DMS 273 treated with DMSO at 0.1 percent for 48 hours (cell line): ENCODE measurements at places on chromosomes 13 and 19.

DNA sequence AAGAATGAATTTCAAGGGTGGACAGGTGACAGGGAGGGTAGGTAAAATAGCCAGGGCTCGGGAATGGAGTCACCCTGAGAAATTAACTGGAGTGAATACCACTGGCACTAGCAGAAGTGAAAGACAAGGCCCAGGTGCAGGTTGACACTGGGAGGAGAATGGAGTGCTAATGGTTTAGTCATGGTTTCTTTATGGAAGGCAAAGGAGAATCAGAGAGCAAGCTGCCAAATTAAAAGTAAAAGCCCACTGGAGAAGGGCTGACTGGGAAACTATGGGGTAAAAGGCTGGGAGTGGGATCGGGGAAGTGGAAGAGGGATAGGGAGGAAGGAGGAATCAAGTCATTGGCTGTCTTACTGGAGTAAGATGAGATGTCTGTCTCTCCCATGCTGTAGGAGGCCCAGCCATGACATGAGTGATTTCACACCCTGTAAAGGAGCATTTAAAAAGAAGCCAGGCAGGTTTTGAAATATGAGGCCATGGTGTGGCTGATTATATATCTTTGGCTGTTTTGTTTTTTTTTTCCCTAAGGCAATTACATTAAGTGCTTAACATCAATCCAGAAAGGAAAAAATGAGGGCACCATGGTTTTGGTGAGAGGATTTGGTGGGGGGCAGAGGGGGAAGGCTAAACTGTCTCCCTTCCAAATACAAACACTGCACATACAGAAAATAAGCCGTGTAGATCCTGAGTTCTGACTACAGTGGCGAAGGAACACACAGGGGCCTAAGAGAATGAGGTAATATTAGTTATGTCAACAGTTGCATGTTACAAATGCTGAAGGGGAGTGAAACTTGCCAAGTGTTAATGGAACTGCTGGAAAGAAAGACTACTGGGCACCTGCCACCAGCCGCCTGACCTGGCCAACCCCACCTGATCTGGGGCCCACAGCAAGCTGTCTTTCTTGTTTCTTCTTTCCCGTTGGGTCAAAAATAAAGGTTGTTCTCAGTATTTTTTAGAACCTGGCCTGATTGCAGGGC lies 183.5 kb upstream of the TSC22D1 start:
- DNase-seq = no peak

DNA sequence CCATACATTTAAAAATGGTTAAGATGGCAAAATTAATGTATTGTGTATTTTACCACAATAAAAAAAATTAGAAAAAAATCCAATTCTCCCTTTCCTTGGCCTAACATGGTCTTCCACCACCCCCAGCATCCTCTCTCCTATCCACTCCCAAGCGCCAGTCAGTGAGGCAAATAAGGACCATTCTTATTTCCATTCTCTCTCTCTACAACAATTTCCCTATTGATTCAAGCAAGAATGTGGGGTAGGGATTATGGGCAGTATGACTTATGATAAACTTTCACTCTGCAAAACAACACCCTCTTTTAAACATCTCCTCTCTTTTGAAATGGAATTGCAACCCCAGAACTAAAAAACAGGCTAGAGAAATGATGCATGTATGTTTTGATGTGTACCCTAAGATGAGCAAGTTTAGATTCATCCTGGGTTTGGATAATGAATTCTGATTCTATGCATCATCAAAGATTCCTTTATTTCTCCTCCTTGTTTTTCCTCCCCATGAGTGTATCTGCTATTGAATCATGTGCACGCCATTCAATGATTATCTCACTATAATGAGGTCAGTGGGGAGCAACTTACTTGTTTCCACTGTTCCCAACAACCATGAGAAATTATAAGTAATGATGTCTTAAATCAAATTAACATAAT lies 3.5 kb downstream of the STARD13 start:
- DNase-seq = no peak

- DNase-seq = no peak
Measured at GRCh38 chr13:79226938-79227337, 179.1 kb downstream of the RBM26 start.

DNA sequence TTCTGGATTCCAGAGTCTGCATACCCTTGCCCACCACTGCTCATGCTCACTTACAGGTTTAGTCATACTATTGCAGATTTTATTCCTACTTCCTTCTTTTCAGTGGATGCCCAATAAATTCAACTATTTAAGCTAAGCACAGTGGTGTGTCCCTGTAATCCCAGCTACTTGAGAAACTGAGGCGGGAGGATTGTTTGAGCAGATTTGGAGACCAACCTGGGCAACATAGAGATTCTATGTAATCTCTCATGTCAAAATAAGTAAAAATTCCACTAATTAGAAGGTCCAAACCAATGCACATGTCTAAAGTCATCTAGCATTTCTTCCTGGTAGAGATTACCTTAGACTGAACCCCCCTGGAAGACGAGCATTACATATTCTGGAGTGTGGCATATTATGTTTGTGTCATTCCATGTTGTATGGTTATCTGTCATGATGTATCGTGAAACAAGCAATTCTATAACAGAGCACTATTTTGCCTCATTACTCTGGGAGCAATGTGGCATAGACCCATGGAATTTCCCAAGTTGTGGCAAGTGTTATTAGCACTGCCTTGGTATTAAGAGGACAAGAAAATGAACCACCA lies 8.3 kb downstream of the HMGB1 start:
- DNase-seq = no peak

DNA sequence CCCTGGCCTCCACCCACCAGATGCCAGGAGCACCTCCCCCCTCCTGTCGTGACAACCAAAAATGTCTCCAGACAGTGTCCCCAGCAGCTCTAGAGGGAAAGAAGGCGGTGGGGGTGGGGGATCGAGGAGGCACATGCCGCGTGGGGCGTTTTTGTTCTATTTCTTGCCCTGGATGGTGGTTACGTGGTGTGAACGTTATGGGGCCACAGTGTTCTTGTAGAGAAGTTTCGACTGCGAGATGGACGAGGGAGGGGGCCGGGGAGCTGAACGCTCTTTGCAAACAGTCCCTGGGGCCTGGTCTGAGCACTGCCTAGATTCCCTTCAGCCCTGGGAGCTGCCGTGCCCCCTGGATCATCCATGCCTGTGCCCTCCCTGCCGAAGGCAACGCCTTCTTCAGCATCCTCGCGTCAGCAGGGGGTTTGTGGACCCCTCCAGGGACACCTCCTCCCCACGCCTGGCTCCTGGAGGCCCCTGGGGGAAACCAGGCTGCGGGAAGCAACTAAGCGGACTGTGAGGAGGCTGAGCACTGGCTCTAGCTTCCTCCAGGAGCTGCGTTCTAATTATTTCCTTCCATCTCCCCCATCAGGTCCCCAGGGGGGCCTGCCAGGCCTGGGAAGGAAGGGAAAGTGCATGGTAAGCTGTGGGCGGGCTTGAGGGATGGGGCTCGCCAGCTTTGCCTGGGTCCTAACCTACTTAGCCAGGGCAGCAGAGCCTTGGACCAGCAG lies 131.5 kb downstream of the IER2 start:
- no peak for DNase-seq

GRCh38 chr13:113411216-113412023 lies 41.9 kb downstream of the ADPRHL1 start:
- no peak for DNase-seq

DNA sequence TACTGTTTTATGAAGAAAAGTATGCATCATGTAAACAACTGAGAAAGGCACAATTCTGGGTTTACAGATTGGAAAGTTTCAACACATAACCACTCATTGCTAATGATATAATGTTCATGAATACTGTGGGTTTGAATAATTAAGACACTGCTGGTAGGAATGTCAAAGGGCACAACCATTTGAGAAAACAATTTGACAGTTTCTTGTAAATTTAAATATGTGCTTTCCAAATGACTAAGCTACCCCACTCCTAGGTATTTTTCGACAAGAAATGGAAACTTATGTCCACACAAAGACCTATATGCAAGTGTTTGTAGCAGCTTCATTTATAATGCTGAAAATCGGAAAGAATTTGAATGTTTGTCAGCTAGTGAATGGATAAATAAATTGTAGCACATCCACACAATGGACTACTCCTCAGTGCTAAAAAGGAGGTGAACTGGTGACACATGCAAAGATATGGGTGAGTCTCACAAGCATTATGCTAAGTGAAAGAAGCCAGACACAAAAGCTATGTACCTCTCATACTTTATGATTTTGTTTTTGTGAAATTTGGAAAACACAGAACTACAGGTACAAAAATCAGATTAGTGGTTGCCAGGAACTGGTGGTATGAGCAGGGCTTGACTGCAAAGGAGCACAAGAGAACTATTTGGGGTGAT lies 44.8 kb upstream of the FLT1 start:
- no peak for DNase-seq

GRCh38 chr19:14061081-14061749 lies 661 bp downstream of the PALM3 start:
- no peak for DNase-seq

DNA sequence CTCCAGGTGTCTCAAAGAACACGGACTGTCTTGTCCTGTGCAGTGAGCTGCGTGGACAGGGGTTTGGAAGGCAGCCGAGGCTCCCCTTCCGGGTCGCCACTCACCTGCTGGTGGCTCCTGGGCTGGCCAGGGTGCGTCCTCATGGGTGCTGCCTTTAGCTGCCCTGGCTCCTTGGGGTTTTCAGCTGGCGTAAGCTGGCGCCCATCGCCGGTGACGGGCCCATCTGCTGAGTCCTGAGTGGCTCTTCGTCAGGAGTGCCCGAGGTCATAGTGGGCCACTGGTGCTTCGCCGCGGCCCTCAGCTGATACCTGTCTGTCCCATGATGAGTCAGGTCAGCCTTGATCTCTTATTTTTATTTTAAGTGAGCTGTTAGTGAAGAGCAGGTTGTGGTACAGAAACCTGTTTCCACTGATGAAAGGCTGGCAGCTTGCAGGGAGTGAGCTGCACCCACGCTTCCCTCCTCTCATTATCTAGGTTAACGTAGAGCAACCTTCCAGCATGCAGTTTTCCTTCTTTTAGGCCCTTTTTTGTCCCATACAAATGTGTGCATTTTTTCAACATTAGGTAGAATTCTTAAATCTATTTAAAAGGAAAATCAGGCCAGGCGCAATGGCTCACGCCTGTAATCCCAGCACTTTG lies 18.4 kb downstream of the EPN1 start:
- no peak for DNase-seq

DNA sequence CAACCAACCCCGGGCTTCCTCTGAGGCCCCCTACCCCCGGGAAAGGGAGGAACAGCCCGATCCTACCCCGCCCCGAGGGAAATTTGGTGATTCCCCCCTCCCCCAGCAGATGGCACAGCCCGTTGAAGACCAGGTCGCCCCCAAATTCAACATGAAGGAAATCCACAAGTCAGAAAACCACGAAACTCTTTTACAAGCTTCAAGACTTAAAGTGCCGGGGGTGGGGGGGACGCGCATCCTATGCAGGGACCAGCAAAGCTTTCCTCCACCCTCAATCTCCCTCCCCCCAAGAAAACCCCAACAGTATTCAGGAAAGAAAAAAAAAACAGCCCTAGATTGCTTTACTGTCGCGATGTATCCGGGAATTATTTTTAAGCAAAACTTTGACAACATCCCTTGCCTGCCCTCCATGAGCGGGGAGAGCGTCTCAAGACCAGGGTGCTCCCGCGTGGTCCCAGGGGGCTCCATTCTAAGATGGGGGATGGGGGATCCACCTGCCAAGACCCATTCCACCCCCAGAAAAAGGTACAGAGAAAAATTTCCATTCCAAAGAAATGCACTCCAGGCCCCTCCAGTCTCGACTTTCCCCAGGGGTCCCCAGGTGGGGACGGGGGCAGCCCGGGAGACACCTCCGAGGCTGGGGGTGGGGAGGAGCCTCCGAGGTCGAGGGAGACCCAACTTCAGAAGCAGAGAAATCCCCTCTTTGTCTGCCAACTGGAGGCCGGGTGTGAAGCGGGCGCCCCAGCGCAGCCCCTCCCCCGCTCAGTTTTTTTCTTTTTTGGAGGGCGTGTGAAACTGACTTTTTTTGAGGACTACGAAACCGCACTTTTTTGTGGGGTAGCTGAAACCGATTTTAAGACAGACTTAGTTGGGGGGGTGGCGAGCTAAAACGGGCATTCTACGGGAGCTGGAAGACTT lies 1.5 kb downstream of the TCF3 start:
- no peak for DNase-seq

DNA sequence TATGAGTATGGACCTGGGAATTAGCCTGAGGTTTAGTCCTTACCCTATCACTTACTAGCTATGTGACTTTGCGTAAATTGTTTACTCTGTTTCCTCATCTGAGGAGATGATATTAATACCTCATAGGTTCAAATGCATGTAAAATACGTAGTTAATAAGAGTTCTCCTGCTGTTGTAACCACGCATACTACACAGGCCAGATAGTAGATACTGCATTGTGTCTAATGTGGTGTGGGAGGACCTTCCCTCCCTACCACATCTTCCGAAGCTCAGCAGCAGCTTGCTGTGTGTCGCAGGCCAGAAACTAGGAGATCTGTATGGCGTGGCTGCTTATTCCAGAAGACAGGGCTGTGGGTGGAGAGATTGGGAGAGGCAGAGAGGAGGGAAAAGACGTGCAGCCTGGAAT lies 23.0 kb downstream of the GTF2F2 start:
- no peak for DNase-seq

DNA sequence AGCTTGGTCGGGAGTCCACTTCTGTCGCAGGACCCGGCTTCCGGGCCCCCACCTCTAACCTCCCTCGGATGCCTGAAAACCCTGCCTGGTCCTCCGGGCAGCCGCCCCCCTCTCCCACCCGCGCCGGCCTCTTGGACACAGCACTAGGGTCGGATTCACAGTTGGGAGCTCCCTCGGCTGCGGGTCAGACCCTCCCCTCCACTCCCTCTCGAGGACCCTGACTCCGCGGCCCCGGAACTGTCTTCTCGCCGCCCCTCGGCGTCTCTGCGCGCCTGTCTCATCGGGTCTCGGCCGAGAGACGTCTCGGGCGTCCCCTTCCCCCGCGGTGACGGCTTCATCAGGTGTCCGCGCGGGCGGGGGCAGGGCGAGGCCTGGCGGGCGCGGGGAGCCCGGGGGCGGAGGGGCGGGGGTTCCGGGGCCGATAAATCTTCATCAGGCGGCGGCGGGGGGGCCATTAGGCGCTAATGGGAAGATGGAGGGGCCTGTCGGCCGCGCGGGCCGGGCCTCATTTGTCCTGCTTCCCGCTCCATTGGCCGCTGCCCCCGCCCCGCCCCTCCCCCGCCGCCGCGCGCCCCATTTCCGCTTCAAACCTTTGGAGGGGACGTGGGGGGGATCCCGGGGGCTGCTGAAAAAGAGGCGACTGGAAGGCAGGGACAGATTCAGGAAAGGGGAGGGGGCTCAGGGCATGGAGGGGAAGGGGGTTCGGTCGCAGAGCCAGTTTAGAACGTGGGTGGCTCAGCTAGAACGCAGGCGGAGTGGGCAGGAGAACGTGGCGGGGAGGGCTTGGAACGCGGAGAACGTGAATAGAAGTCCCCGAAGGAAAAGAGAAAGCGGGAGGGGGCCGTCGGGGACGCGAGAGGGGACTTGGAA lies 11.8 kb upstream of the ERFL start:
- no peak for DNase-seq

DNA sequence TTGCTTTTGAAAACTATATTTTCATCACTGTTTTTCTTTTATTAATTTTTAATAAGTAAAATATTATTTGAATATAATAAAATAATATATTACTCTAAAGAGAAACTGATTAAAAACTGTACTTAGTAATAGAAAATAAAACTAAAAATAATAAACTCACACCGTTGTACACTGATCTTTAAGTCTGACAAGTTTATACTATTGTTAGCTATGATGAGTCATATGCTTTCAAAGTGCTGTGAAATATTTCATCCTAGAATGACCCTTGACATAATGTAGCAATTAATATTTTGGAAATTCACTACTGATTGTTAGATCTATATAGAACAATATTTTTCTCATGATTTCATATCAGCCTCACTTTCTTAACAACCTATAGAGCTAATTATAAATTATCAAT lies 1040.6 kb upstream of the SPRY2 start:
- DNase-seq = no peak

- DNase-seq = no peak
Measured at GRCh38 chr13:75985132-75985531, 349.0 kb downstream of the LMO7 start.
